ENCODE measurements at places on chromosomes 12 and 14.
A peak's percentile ranks its signal among the peaks of the same experiment; 100 is the strongest.

DNA sequence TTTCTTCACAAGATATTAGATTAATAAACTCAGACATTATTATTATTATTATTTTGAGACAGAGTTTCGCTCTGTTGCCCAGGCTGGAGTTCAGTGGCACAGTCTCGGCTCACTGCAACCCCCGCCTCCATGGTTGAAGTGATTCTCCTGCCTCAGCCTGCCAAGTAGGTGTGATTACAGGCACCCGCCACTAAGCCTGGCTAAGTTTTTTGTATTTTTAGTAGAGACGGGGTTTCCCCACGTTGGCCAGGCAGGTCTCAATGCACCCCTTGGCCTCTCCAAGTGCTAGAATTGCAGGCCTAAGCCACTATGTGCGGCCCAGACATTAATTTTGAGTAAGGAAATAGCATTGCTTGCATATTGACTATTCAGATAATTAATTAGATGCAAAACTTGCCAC is 554.9 kb upstream of the LRFN5 start:
- DNase-seq: no peak

DNA sequence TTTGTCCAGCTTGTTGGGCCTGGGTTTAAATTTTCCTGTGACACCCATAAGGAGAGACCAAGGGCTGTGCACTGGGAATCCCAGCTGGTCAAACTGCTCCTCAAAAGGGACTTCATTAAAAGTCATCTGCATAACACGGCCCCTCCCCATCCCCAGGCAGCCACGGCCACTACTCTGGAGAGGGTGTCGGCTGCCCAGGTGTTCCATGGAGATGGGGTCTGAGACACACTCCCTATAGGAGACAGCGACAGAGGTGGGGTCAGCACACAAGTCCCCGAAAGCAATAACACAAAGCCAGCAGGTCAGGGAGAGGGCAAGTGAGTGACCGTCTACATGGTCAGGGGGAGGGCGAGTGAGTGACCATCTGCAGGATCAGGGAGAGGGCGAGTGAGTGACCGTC is 75.6 kb upstream of the BCL11B start:
- no peak for DNase-seq

GRCh38 chr14:93262446-93262845 is 55.4 kb downstream of the UBR7 start:
- no peak for DNase-seq

DNA sequence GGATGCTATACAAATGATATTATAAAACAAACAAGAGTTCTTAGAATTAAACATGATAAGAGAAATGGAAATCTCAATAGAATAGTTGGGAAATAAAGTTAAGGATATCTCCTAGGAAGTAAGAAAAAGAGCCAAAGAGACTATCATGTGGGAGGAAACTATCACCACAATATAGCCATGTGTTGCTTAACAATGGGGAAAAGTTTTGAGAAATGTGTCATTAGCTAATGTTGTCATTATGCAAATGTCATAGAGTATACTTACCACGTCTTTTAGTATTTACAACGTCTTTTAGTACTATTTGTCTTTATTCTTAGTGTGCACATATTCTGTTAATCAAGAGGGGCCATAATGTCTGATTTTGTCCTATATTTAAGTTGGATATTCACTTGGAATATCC is 58.7 kb downstream of the ZNF641 start:
- DNase-seq: no peak

DNA sequence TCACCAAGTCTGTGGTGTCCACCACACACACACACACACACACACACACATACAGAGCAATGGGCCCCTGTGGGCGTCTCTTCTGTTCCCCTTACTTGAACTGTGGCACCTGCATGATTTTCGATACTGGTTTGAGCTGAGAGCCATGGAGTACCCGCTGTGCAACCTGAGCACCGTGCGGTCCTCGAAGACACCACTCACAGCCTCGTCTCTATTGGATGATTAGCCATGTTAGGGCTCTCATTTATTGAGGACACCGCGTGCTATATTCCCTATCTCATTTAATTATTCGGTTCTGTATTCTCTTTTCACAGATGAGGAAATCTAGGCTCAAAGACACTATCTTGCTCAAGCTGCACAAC is 623 bp upstream of the C14orf132 start:
- no peak for DNase-seq

DNA sequence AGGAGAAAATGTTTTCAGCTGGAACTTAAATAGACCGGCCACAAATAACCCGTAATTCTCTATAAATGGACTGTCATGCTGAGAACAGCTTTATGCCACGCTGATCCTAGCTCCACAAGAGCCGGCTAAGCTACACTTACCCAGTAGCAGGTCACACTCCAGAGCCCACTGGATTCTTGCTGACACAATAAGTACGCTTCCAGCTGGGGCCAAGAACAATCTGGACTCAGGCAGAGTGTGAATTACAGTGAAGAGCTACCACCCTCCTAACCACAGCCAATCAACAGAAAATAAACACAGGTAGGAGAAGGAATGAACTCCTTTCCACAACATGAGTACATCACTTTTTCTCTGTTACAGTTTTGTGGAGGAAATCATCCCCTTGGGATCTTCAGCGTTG is 531.3 kb downstream of the GALC start:
- DNase-seq: no peak

- no peak for DNase-seq
These were observed 81.9 kb upstream of the USP44 start for GRCh38 chr12:95633049-95633731.

DNA sequence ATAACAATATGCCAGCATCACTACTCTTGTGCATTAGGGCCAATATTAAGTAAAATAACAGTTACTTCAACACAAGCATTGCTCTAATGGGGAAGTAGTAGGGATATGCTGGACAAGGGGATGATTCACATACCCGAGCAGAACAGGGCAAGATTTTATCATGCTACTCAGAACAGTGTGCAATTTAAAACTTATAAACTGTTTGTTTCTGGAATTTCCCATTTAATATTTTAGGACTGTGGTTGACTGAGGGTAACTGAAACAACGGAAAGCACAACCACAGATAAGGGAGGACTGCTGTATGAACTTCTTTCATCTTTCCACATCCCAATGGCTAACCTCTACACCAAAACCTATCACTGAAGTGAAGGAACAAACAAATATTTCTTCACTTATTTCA is 36.8 kb downstream of the SARNP start:
- DNase-seq: no peak

DNA sequence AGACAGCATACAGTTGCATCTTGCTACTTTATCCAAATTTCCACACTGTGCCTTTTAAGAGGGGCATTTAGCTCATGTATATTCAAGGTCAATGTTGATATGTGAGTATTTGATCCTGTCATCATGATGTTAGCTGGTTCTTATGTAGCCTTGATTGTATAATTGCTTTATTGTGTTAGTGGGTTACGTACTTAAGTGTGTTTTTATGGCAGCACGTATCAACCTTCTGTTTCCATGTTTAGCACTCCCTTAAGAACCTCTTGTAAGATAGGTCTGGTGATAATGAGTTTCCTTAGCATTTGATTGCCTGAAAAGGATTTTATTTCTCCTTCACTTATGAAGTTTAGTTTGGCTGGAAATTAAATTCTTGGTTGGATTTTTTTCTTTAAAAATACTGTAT is 445.2 kb downstream of the NAV3 start:
- no peak for DNase-seq

DNA sequence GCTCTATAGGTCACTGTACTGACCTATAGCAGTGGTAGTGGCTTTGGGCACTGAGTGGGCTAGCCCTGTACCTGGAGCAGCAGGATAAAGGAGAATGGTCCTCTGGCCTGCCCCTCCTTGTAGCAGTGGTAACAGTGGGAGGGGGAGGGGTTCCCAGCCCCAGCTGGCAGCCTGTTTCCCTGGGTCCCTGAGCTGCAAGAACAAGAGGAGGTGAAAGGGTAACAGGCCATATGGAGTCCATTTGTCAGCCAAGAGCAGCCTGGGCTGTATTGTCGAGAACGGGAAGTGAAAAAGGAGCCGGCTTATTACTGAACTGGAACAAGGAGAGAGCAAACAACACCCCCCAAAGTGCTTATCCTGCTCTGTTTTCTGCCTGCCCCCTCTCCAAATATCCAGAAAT is 73.8 kb upstream of the SRSF5 start:
- DNase-seq: peak; percentile 66

Measured in lung (tissue), 17 donors.